GOT3 (cell line): ENCODE measurements at places on chromosomes 13 and 19.
A peak's percentile ranks its signal among the peaks of the same experiment; 100 is the strongest.

DNA sequence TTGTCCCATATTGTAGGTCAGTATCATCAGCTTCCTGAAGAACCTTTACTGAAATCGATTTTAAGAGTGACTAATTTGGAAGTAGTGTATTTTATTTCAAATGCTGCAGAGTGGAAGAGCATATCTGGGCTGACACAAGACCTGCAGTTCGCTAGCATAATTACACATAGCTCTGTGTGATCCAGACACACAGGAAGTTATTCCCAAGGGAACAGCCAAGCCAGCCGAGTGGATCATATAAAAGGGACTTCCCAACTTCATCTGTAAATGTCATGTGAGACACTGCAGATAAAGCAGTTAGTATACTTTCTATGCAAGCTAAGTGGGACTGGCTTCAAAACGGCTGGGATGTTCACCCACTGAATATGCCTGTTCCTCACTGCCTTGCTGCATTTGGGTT is 760.4 kb downstream of the SLITRK1 start:
- no peak for DNase-seq

GRCh38 chr19:16914421-16914820 is 25.6 kb downstream of the F2RL3 start:
- DNase-seq = no peak

GRCh38 chr13:65112123-65112522 is 2118.0 kb downstream of the PCDH9 start:
- DNase-seq = no peak

DNA sequence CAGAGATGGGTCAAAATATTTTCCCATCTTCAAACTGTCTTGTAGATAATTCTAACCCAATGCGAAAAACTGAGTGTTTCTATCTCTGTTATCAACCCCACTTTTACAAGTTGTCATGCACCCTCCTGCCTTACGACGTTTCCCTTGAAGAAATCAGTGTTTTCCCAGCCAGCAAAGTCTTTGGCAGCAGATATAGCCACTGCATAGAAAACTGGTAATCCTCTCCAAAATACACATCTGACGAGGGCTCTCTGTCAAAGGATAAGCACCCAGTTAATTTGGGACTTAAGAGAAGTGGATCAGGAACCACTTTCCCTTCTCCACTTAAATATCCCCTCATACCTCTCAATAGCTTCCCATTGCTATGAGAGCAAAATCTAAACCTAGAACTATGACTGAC is 351.9 kb upstream of the MIR17HG start:
- no peak for DNase-seq

DNA sequence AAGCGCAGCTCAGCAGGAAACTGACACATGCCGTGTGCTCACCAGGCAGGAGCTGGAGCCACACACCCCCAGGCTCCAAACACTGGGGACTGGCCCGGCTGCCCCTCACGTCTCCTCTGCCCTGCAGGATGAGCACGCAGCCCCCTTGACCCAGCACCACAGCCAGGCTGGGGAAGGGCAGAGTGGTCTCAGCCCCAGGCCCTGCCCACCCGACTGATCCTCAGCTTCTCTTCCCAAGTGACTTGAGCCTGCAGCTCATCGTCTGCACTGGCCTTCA is 20.3 kb downstream of the GRTP1 start:
- no peak for DNase-seq

DNA sequence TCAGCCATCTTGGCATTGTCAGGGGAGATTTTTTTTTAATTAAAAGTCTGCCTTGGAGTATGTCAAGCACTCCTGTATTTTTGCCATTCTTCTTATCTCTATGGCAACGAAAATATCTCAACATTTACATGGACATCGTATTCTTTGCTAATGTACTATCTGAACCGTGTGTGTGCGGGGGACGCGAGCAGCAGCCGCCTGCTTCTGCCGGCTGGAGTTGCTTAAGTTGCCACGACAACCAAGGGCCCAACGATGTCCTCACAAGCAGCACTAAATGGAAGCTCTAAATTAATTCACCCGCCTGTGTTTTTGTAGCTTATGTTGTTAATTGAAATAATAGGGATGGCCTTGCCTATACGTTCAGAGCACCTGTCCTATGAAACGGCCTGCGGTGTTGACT is 309.5 kb downstream of the TEX29 start:
- no peak for DNase-seq

- DNase-seq = no peak
Measured at GRCh38 chr19:56974556-56975207, 134.2 kb upstream of the PEG3 start.

GRCh38 chr19:29650772-29651387 is 14.4 kb upstream of the PLEKHF1 start:
- no peak for DNase-seq

DNA sequence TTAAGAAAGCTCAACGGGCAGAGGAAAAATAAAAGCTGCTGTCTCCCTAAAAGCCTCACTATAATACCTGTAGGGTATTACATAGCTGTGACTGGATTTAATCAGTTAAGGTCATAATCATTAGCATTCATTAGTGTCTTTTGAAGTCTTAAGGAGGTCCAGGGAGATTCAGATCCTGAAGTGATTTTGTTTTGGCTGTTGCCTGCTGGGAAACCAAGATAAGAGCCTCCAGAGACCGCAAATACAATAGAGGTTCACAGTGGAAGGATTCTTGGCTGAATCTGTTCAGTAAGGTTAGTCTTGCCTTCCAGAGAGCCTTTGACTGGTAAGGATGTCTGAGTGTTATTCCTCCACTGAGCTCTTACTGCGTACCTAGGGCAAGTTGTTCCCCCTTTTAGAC is 54.0 kb upstream of the TNFRSF19 start:
- DNase-seq = no peak

DNA sequence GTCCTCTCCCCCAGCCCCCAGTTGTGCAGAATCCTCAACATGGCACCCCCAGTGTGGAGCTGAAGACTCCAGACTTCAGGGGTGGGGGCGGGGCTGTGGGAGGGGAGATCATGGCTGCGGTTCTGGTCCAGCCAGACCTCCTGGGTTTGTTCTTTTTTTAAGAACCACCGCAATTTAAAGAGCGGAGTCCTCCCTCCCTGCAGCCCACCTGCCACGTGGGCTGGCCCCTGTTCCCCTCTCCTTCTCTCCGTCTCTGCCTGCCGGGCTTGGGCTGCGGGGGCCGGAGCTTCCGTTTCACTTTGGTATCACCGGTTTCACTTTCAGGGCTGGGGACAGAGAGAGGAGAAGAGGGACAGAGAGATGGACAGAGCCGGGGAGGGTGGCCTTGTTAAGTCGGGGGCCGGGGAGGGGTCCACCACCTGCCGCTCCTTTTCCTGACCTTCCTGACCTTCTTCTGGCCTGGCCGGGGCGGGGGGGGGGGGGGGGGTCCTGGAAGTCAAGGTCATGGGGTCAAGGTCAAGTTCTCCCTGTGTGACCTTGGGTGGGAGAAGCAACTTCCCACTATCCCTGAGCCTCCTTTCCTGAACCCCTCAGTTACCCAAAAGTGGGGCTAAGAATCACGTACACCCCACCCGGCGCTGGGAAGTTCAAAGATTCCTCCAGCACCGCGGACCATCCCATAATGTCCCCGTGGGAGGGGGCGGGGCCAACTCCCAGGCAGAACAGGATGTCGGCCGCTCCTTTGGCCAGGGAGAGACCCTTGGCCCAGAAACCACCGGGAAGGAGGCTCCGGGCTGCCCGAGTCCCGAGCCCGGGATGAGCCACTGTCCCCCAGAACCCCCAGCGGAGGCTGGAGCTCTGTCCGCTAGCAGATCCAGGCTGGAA is 11.3 kb upstream of the ZBTB7A start:
- DNase-seq = no peak

GRCh38 chr19:6693056-6693471 is 23.1 kb upstream of the TNFSF14 start:
- DNase-seq = no peak

DNA sequence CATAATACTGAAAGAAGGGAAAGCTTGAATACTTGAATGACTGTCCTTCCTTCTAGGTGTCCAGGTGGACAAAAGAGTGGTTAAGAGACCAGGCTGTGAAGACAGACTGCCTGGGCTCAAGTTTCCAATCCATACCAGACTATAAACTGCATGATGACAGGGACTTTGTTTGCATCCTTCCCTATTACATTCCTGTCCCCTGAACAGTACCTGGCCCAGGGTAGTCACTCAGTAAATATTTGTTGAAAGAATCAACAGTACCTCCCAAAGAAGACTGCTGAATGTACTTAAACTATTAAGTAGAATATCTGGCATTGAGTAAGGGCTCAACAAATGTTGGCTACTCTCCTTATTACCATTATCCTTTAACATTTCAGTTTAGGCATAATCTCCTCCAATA is 29.7 kb downstream of the MIPEP start:
- DNase-seq = no peak

DNA sequence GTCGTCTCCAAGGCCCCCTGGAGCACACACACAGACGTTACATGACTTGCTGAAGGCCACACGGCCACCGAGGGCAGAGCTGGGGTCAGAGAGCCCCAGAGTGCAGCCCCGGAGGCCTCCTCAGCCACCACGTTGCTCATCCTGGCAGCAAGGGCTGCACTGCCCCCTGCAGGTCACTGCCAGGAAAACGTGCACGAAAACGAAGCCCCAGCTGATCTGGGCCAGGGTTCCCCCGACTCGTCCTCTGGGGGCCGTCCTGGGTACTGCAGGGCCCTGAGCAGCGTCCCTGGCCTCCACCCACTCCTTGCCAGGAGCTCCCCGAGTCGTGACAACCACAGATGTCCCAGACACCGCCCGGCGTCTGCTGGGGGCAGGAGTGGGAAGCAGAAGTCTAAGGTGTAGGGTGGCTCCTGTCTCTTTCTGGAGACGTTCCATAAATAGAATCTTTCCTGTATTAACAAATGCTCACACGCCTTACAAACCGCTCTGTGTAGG is 3.4 kb downstream of the TPGS1 start:
- peak; percentile 36 for DNase-seq

DNA sequence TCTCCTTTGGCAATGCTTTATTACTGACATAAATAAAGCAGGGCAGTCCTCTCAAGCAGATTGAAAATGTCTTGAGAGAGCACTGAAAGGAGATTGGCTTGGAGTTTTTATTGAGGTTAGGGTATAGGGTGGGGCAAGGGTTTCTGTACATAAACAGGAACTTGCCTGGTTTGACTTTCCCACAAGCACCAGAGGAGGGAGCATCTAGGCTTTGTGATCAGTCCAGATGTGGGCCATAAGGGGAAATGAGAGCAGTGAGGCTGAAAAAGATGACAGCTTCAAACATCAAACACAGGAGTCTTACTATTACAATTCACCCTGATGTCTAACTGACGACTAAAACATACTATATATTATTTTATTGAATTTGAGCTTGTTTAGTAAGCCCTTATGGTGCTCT is 260.9 kb downstream of the MTUS2 start:
- no peak for DNase-seq

GRCh38 chr19:29562299-29563297 is 36.8 kb downstream of the VSTM2B start:
- no peak for DNase-seq

DNA sequence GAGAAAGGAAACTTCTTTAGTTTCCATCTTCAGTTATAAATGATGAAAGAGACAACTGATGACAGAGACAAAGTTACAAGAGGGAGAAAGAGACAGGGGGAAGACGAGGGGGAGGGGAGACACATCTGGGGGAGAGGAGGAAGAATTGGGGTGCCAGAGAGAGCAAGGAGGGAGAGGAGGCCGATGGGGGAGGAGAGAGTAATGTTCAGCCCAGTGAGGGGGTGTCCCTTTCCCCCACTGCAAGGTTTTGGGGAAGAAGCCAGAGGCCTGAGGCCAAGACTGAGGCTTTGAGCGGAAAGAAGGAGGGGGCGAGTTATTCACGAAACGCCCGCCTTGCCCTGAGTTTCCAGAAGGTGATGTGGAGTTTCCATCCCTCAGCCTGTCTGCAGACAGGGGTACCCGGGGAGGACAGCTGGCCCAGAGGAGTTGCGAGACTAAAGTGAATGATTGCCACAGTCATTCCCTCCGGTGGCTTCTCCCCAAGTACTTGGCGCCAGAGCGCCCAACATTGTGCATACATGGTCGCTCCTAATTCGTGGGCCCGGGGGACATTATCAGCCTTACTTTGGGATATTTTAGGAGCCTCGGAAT is 558 bp upstream of the PPAN start:
- no peak for DNase-seq

GRCh38 chr19:3442487-3443071 is 37.7 kb downstream of the SMIM24 start:
- DNase-seq = no peak

- no peak for DNase-seq
Measured at GRCh38 chr13:101170306-101170705, 246.0 kb downstream of the NALCN start.

- DNase-seq = no peak
Measured at GRCh38 chr19:32032561-32032960, 312.8 kb upstream of the ZNF507 start.

GRCh38 chr13:92564942-92565341 is 661.7 kb upstream of the GPC6 start:
- no peak for DNase-seq

DNA sequence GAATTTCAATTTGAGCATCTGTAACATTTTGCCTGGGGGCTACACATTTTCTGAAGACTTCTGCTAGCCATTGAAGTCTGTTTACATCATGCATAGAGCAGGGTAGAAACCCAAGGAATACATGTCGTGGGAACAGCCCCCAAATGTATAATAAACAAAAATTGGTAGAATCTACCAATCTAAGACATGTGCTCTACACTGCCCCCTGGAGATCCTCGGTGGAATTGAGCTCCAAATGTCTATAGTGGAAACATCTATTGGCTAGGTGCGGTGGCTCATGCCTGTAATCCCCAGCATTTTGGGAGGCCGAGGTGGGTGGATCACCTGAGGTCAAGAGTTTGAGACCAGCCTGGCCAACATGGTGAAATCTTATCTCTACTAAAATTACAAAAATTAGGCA is 57.3 kb downstream of the MBD3L2B start:
- no peak for DNase-seq
